Osteoblast (primary cell): ENCODE measurements at places on chromosomes 12 and 14. TPM values are rescaled to one million over a fixed set of nuclear protein-coding genes. Genes with fewer than 3 reads are reported as not detected.

DNA sequence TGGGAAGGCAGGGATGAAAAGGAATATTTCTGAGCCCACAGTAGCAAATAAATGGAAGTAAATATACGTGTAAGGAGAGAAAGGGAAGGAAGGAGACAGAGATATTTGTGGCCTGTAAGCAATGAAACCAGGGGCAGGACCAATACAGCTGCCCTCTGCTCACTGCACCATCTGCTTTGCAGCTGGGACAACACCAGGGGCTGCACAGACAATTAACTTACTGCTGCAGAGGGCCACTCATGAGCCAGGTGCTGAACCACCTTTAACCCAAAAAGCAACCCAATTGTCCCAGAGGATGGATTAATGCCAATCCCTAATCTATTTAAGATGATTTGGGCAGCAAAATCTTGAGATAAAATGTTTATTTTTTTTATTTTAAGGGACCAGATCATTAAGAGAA is 30.6 kb upstream of the TMX1 start:
- H3K4me3 ChIP-seq, result no peak overlapping the region
- no peaks in the 10 kb centered on the region for H3K36me3 ChIP-seq
- DNase-seq, result no peak
- peaks cover 54% of the 10 kb centered on the region for H3K27me3 ChIP-seq

DNA sequence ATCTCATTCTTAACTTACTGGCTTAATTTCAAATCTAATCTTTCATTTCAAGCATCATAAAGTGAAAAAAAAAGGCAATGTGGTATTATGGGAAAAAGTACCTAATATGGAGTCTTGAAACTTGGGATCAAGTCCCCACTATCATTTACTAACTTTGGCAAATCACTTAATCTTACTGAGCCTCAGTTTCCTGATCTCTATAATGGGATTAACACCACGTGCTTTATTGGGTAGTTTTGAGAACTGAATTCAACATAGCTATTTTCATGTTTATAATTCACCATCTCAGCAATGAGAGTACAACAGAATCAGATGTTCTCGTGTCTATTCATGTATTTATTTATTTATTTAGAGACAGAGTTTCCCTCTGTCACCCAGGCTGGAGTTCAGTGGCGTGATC is 78.3 kb downstream of the NTN4 start:
- H3K36me3 ChIP-seq, result peaks cover 25% of the 10 kb centered on the region
- H3K27ac ChIP-seq, result no peak overlapping the region

DNA sequence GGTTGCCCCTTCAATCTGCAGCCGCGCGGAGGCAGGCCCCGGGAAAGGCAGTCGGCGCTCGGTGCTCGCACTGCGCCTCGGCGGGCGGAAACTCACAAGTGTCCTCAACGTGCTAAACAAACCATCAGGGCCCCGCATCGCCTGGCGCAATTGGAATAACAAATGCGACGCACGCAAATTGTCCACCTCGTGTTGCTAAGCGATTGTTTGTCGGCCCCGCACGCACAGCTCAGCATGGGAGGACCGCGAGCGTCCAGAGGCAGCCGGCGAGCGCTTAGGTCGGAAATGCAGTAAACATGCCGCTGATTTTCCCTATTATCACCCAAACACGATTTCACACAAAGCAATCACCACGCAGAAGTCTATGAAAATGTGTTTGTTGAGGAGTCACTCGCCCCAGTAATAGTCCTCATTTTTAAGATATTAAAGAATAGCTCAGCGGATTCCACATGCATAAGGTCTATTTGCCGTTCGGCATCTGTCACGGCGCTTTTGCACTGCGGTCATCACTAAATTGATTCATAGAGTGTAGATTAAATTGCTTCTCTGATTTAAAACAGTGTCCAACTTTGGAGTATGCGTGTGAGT is 3.2 kb upstream of the GSC start:
- DNase-seq, result no peak
- H3K4me1 ChIP-seq, result no peaks in the 10 kb centered on the region
- no peaks in the 10 kb centered on the region for H3K36me3 ChIP-seq
- H3K4me3 ChIP-seq, result no peak overlapping the region
- H3K27ac ChIP-seq, result no peak overlapping the region

GRCh38 chr12:51139292-51139844 is 33.6 kb downstream of the TFCP2 start:
- no peaks in the 10 kb centered on the region for H3K36me3 ChIP-seq
- no peaks in the 10 kb centered on the region for H3K27me3 ChIP-seq
- DNase-seq, result no peak
- H3K4me1 ChIP-seq, result no peaks in the 10 kb centered on the region
- H3K4me3 ChIP-seq, result no peak overlapping the region
- H3K27ac ChIP-seq, result no peak overlapping the region

The SLC2A3 gene
- 117 and 143 TPM in 2 replicates for total RNA-seq

DNA sequence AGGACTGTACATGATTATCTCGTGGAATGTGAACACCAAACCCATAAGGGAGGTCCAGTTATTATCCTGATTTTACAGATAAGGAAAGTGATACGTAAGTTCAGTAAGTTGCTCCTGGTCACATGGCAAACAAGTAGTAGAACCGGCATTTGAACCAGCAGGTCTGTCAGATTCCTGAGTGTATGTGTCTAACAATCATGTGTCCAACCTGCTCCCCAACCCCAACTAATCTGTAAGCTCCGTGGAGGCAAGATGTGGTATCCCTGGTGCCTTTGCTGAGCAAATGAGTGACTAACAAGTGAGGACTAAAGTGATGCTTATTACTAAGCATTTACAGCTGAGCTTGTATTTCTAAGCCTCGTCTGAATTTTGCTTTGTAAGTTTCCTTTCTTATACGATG is 65.9 kb downstream of the PTPN21 start:
- H3K4me1 ChIP-seq, result no peaks in the 10 kb centered on the region
- H3K27me3 ChIP-seq, result no peaks in the 10 kb centered on the region
- no peak overlapping the region for H3K4me3 ChIP-seq
- no peak for DNase-seq
- H3K36me3 ChIP-seq, result peaks cover 25% of the 10 kb centered on the region
- no peak overlapping the region for H3K27ac ChIP-seq

The PPP2R5C gene
- 101 and 111 TPM in 2 replicates for total RNA-seq

The ASB2 gene
- total RNA-seq, result 0.88 and 1.1 TPM in 2 replicates

DNA sequence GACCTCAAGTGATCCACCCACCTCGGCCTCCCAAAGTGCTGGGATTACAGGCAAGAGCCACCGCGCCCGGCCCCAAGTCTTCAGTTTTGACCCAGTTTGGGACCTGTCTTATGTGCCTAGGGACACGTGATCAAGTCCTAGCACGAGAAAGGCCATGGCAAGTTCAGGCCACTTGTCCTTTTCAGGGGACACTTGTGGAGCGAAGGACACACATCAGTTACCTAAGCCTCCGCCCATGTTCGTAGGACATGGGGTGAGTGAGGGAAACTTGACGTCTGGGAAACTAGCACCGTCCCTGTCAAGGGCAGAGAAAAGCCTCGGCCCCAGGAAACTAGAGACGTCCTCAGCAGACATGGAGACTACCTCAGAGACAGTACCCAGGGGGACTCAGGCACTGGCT is 60.7 kb downstream of the KDM2B start:
- no peak overlapping the region for H3K4me3 ChIP-seq
- no peak overlapping the region for H3K27ac ChIP-seq
- no peaks in the 10 kb centered on the region for H3K4me1 ChIP-seq
- H3K36me3 ChIP-seq, result no peaks in the 10 kb centered on the region

DNA sequence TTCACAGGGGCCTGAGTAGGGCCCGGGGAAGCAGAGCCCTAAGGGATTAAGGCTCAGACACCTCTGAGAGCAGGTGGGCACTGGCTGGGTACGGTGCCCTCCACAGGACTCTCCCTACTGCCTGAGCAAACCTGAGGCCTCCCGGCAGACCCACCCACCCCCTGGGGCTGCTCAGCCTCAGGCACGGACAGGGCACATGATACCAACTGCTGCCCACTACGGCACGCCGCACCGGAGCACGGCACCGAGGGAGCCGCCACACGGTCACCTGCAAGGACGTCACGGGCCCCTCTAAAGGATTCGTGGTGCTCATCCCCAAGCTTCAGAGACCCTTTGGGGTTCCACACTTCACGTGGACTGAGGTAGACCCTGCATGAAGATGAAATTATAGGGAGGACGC is 7.1 kb downstream of the LTBR start:
- H3K27me3 ChIP-seq, result no peaks in the 10 kb centered on the region
- H3K4me1 ChIP-seq, result peaks cover 4% of the 10 kb centered on the region
- no peak overlapping the region for H3K27ac ChIP-seq

GRCh38 chr12:96073346-96074330 is 38.3 kb upstream of the LTA4H start:
- H3K36me3 ChIP-seq, result no peaks in the 10 kb centered on the region
- no peaks in the 10 kb centered on the region for H3K4me1 ChIP-seq
- peak; percentile 47 for DNase-seq
- no peak overlapping the region for H3K27ac ChIP-seq
- H3K27me3 ChIP-seq, result peaks cover 5% of the 10 kb centered on the region

DNA sequence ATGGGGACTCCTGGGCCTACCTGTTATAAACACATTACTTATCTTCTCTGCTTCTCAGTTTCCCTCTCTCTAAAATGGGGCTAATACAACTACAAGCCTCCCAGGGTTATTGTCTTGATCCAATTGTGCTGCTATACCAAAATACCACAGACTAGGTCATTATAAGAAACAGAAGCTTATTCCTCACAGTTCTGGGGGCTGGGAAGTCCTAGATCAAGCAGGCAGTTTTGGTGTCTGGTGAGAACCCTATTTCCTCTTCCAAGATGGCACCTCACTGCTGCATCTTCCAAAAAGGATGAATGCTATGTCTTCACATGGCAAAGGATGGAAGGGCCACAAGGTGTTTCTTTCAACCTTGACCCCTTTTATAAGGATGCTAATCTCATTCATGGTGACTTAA is 732.9 kb upstream of the TBX3 start:
- no peak overlapping the region for H3K27ac ChIP-seq
- H3K36me3 ChIP-seq, result no peaks in the 10 kb centered on the region
- DNase-seq, result no peak
- H3K27me3 ChIP-seq, result no peaks in the 10 kb centered on the region

DNA sequence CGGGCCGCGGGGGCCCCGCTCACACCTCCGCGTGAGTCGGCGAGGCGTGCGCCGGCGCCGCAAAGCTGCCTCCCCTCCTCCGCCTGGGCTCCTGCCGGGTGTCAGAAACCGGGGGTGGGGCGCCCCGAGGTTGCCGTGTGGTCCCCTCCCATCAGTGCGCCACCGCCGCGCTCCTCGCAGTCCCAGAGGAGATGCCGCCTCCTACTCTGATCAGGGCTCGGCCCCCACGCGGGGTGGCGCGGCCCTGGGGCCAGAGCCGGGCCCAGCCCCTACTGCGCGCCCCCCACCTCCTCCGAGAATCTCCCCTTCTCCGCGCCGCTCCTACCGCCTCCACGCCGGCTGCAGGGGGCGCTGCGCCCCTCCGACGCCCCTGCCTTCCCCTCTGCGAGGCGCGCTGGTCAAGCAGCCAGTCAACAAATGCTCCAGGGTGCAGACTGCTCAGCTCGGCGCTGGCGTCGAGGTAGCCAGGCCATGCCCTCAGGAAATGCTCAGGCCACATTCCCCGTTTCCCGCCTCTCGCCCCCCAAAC is 467 bp upstream of the JAG2 start:
- no peak overlapping the region for H3K27ac ChIP-seq
- H3K36me3 ChIP-seq, result no peaks in the 10 kb centered on the region
- no peak overlapping the region for H3K4me3 ChIP-seq
- H3K4me1 ChIP-seq, result no peaks in the 10 kb centered on the region

The ASCL1 gene
- total RNA-seq, result not detected in 2 replicates

GRCh38 chr12:109845824-109846205 is 12.6 kb upstream of the TRPV4 start:
- H3K27me3 ChIP-seq, result no peaks in the 10 kb centered on the region
- peak; percentile 34 for DNase-seq
- peak overlapping the region; percentile 62 for H3K4me3 ChIP-seq
- H3K27ac ChIP-seq, result no peak overlapping the region
- no peaks in the 10 kb centered on the region for H3K36me3 ChIP-seq

The TAS2R14 gene
- total RNA-seq, result 5.9 and 7.2 TPM in 2 replicates

DNA sequence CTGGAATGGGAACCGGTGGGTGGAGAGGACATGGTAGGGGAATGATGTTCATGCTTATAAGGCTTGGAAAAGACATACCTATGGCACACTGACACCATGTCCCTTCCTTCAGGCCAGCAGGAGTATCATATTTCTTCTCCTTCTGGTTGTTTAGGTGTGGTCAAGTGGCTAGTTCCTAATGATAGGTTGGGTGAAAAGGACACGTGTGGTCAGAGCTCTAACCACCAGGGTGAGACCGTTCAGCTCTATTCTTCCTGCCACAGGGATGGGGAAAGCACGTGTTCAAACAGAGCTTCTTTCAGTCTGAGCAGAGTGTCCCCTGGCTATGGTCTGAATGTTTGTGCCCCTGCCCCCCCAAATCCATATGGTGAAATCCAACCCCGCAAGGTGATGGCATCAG is 209.1 kb downstream of the PAX9 start:
- H3K27ac ChIP-seq, result no peak overlapping the region
- no peak for DNase-seq
- H3K4me3 ChIP-seq, result no peak overlapping the region
- H3K36me3 ChIP-seq, result no peaks in the 10 kb centered on the region

DNA sequence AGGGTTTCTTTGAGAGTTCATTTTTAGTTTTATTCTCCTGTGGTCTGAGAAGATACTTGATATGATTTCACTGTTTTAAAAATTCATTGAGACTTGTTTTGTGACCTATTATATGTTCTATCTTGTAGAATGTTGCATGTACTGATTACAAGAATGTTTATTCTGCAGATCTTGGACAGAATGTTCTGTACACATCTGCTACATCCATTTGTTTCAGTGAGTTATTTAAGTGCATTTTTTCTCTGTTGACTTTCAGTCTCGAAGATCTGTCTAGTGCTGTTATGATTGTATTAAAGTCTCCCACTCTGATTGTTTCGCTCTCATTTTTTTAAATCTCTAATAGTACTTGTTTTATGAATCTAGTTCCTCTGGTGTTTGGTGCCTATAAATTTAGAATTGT is 1319.8 kb downstream of the TMEM121 start:
- no peaks in the 10 kb centered on the region for H3K4me1 ChIP-seq
- no peak for DNase-seq
- H3K27me3 ChIP-seq, result no peaks in the 10 kb centered on the region

DNA sequence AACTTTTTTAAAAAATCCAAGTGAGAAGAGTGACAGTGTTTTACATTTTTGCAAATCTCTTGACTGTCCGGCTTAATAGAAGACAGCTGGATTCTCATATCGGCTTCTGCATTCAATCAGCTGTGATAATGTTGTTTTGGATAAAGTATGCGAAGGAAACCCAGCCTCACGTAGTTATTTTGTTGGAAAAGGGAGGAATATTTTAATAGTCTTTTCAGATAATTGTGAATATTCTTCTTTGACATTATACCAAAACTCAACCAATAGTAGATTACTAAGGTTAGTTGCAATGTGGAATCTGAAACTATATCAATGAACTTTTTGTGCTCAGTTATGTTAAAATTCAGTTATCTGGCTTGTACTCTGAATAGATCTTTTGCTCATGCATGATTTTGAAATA is 276.5 kb downstream of the ZFP36L1 start:
- no peak overlapping the region for H3K4me3 ChIP-seq
- H3K36me3 ChIP-seq, result no peaks in the 10 kb centered on the region
- H3K4me1 ChIP-seq, result peaks cover 7% of the 10 kb centered on the region
- H3K27ac ChIP-seq, result no peak overlapping the region
- no peak for DNase-seq

DNA sequence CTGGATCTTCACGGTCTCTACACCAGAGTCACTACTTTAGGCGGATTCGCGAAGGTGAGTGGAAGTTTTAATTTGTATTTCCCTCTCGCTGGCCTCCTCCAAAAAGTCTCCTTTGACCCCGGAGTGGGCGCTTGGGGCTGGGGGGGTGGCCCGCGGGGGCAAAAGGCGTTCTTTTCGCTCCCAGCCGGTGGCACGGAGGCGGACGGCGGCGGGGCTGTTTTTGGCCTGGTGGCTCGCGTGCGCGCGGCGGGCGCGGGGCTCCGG is 510 bp downstream of the ARID2 start:
- DNase-seq, result no peak
- no peaks in the 10 kb centered on the region for H3K27me3 ChIP-seq
- peak overlapping the region; percentile 75 for H3K27ac ChIP-seq
- H3K4me3 ChIP-seq, result peak overlapping the region; percentile 92
